GM06990 (cell line): ENCODE measurements at places on chromosomes 2 and 18.

DNA sequence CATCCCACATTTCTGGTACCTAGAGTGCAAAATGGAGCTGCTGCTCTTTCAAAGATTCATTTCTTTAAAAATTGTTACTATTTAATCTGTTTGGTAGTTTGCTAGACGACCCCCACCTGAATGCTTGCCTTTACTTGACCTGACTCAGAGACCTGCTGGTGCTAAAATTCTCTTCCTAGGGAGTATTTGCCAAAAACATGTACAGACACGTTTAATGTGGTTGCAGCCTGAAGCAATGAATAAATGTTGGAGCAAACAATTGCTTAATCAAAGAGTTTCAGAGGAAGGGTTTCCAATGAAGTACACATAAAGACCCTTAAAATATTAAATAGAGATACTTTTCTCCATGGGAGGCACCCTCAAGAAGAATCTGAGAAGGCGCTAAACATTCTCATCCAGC, 734.4 kb downstream of the CBLN2 start:
- DNase-seq, result no peak

DNA sequence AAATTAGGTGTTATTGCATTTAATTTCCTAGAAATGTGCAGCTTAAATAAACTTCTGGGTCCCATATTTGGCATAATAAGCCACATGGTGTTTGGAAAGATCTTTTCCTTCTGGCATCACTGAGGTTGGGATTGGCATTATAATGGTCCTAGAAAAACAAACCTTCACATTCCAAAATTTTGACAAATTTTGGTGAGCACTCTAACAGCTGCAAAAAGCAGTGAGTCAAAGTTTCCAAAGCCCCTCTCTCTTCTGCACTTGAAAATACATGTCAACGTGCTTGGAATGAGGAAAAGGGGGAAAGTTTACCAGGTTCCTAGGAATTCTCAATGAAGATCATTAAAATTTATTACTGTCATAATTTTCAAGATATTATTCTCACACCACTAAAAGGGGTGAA, 77.8 kb upstream of the STK17B start:
- no peak for DNase-seq

DNA sequence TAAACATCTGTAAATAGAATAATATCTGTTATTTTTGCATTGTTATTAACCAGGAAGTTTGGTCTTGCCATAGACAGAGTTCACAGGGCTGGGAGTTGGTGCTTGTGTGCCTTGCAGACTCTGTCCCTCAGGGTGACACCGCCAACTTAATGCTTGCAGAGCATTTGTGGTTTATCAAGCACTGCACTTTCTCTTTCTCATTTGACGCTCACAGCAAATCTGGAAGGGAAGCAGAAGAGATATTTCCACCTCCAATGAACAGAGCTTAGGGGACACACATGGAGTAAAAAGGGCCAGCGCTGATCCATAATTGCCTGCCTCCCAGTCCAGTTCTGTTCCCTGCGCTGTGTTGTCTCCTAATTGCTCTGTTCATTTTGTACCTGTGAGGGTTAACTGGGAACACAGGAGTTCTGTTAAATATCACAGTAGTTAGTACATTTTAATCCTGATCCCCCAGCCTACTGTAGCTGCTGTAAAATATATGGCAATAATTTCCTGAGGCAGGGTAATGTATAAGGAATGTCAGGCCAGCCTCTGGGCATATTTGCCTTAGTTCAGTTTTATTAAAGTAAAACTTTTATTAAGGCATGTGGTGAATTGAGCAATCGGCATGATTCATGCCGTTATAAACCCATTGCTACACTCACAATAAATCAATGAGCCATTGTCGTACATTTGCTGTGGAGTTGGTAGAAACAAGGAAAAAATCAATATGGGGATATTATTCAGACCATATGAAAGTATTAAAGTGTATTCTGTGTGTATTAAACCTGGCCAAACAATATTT, 182.5 kb upstream of the OSR1 start:
- no peak for DNase-seq

DNA sequence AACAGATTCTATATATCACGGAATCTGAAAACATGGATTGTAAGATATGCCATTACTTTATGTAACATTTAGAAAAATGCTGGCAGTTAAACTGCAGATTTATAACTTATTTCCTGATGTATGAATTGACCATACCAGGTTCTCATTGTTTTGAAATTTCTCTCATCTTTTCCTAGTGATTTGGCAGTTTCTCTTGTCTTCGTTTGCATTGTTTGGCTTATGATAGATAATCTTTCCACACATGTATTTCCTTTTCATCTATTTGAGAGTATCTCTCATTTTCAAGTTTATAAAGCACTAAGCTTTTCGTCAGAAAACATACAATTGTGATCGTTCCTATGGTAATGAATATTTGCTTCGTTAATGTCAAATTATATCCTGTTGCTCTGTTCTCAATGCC, 16.3 kb downstream of the NBEAL1 start:
- no peak for DNase-seq

DNA sequence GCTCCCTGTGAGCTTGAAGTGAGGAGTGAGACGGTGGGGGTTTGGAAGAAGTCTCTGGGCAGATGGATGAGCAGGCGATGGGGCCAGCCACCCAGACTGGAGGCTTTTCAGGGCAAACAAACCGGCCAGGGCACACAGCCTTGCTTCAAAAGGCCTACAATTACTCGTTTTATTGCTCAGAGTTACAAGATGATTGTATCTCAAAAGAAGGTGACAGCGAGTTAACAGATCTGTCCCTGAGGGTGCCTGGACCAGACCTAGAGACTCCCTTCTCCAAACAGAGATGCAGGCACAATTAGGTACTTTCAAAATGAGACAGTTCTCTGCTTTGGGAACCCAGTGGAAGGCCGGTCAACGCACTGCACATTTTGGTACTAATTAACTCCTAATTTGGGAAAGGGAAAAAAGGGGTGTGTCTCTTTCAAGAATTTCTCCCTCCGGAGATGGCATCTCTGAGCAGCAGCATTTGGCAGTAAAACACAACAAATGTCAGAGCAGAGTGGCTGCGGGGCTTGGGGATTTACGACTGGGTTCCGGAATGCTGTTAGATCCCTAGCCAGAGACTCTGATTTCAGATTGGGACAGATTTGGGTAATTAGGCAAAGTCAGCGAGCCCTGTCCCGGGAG, 226.7 kb downstream of the TTC32 start:
- no peak for DNase-seq

GRCh38 chr2:31980674-31981356, 30.0 kb downstream of the MEMO1 start:
- DNase-seq, result peak; percentile 49

DNA sequence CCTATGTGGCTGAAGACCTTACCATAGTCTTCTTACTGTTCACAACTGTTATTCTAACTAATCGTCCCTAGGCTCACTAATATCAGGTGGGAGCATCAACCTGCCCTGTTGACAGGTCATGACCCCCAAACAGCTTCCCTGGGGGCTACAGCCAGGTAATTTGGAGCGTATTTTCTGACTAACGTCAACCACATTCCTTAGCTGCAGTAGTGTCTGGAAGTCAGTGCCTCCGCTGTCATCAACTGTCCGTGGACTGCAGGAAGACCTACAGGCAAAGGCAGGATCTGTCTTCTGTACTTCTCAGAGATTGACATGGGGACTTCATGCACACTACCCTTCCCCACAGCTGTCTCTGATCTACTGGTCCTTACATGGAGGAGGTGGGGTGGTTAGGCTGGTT, 456.9 kb downstream of the BCL11A start:
- DNase-seq, result no peak

DNA sequence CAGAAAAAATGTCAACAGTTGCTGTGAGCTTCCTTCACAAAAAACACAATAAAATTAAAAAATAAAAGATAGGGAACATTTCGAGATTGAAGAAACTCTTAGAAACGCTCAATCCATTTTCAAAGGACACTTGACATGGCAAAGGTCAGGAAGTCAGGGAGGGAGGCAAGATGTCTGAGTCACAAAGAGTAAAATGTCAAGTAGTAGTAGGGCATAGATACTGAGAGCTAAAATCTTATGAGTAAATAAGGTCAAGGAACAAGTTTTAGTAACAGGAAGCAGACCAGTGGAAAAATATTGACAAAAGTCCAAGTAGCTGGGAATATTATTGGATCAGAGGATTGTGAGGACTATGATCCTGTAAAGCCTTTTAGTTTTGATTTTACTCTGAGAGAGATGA, 495.6 kb downstream of the TMX3 start:
- DNase-seq, result no peak

DNA sequence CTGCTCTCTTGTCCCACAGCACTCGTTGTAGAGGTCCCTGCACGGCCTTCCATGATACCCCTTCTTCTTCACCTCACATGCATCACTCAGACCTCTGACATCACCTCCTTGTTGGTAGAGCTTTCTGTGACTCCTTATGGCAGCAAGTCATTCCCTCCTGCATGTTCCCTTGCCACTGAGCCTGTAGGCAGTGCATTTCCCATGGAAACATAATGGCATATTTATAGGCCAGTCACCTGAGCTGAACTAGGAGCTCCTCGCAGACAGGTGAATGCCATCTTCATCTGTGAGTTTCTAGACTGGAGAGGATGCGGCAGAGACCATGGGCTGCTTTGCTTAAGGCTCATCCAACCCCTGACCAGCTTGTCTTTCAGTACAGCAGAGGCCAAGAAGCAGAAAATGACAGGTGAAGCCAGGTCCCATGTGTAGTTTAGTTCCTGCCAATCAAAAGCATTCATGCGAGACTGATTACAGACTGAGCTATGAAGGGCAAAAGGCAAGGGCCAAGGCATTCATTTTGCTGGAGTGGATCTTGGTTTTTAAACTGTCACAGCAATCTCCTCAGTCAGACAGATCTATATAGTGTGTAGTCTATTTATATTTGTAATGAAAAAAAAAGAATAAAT, 59.4 kb upstream of the NEDD4L start:
- DNase-seq, result no peak

DNA sequence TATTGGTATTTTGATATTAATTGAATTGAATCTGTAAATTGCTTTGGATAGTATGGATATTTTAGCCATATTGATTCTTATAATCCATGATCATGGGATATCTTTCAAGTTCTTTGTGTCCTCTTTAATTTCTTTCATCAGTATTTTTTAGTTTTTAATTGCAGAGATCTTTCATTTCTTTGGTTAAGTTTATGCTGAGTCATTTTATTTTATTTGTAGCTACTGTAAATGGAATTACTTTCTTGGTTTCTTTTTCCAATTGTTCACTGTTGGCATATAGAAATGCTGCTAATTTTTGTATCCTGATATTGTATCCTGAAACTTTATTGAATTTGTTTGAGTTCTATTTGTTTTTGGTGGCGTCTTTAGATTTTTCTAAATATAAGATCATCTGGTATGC, 79.5 kb upstream of the DSEL start:
- no peak for DNase-seq

- DNase-seq, result no peak
Measured at GRCh38 chr18:75267643-75268363, 57.2 kb downstream of the TSHZ1 start.

GRCh38 chr2:1988594-1988993, 244.3 kb upstream of the PXDN start:
- DNase-seq, result no peak

DNA sequence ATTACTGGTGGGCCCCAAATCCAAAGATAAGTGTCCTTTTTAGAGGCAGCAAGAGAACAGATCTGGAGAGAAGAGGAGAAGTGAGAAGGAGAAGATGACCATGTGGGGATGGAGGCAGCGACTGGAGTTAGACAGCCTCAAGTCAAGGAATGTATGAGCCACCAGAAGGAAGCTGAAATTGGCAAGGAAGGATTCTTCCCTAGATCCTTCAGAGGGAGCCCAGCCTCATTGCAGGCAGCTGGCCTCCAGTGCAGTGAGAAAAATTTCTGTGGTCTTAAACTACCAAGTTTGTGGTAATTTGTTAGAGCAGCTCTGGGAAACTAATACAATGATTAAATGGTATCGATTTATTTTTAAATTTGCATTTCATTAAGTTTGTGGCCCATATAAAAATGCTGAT, 167.9 kb downstream of the NCKAP5 start:
- DNase-seq, result no peak

DNA sequence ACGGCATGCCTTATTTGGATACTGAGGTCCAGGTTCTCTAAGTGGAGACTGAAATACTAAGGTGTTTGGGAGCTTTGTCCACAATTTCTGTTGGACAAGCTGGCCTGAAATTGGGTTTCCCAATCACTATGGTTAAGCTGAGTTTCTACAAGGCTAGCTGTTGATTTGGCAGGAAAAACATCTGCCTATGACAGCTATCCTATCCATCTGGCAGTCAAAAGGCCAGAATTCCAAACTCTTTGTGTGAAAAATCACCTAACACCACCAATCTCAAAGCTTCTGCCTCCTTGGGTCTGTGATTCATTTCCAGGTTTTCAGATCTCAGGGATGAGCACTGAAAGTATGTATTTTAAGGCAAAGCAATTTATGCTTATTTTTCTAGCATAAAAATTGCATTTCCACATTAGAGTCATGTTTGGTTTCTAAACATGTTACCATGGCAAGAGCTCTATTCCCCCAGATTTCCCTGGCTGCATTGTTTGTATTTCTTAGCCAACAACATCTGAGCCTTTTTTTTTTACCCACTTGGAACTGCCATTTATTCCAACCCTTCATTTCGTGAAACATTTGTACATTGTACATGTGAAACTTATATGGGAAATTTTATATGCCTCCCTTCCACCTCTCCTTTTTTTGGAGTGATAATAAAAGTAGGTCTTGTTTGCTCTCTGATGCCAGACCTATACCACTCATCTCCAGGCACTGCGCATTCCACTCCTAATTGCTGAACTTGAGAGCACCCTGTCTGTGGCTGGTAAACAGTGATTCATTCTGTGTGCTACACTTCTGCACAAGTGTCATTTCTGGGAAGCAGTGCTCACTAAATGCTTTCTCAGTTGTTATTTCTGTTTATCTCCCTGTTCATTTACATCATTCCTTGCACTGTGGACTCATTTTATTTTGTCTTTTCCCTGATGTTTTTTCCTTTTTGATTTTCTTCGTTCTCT, 15.9 kb upstream of the CCDC85A start:
- DNase-seq, result no peak

DNA sequence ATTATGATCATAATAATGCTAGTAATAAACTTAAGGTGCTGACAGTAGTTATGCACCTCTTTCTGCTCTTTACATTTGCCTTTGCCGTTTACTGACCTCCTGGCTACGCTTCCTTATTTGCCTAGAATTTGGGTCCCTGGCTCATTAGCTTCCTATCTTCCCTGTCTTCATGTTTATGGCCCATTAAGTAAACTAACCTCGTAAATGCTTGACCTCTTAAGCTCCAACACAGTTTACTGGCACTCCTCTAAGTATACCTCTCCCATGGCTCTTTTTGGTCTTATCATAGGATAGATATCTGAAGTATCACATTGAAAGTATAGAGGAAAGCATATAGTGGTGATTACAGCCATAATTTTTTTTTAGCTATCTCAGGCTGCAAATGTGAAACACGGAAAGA, 657.3 kb upstream of the SLC39A10 start:
- no peak for DNase-seq

GRCh38 chr2:29589440-29590103, 331.8 kb downstream of the ALK start:
- no peak for DNase-seq

DNA sequence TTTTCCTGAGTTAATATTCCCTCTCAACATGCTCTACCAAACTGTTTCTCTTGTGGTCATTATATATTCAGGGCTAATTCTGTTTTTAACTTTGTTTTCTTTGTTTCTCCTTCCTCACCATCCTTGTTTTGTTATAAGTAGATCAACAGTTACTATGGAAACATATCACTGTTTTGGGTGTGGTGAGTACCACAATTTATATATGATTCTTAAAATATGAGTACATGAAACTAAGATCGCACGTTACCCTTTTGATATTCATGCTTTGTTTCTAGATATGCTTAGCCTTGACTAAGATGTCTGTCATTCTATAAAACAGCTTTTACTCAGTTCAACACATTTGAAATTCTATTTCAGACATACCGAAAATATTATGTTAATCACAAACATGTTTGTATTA, 232.3 kb upstream of the ITGA4 start:
- DNase-seq, result no peak

- DNase-seq, result peak; percentile 29
Measured at GRCh38 chr18:35174093-35174731, 66.6 kb upstream of the ZNF397 start.
